ENCODE measurements at places on chromosomes 6 and 20.

- DNase-seq, result no peak
Observed at GRCh38 chr20:48834278-48834677, 6.5 kb upstream of the PREX1 start.

DNA sequence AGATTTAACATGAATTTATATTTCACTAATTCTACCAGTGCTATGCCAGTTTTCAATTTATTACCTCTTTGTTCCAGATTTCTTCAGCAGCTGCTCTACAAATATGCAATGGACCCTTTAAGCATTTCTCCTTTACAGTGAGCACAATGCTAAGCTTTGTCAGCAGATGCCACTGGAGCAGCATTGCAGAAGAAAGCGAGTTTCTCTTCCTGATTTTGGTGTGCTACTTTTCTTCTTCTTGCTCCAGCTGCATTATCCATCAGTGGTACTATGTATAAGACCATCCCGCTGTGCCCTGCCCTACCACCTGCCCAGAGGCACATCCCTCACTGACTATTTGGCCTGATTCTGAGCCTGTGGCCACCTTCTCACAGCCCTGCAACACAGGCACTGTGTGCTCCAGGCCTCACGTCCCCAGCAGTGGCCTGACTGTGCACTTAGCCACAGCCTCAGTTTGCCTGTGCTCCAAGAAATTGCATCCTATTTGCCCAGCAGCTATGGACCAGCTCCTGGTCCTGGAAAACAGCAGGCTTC, 84.1 kb downstream of the TNFAIP3 start:
- DNase-seq, result no peak

- DNase-seq, result no peak
Observed at GRCh38 chr6:138194287-138194686, 24.0 kb downstream of the PBOV1 start.

GRCh38 chr6:70520575-70520974, 46.2 kb upstream of the SDHAF4 start:
- peak; percentile 21 for DNase-seq

DNA sequence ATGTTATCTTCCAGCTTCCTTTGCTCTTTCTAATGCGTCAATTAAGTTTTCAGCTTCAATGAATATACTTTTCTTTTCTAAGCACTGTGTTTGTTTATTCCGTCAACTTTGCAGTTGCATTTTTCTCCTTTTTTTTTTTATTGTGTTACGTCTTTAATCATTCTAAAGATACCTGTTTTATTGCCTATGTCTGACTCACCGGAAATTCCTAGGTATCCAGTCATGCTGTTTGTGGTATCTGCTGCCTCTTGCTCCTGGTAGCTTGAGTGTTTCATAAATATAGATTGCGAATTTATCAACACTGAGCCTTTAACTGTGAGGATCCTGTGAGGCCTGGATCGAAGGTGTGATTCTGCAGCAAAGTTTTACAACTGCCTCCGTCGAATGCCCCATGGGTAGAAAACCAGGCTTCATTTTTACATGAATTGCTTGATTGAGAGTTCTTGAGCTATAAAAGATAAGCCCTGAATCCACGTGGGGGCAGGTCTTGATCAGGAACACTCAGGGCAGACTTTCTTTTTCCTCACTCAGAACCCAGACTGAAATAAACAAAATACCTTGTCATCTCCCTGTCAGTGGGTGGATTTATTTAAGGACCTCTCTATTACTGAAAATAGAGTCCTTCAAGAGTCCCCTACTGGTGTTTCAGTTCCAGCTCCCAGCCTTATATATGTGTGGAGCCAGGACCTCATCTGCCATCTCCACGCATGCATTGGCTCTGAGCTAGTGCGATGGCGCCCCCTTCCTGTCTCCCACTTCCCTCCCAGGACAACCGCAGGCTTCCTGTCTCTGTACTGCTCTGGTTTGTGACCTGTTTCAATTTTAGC, 60.1 kb upstream of the LRRC1 start:
- DNase-seq, result no peak

DNA sequence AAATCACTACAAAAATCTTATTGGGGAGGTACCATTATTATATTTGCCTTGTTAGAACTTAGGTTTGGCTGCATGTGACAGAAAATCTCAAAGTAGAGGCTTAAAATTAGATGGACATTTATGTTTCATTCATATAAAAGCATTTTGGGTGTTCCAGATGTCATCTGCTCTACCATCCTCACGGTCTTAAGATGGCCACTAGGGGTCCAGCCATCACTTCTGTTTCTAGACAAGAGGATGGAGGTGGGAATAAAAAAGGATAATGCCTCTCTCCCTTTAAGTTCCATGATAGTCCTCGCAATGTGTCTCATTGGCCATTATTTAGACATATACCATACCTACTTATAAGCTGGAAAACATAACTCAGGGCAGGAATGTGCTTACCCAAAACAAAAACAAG, 929.5 kb downstream of the KIF16B start:
- DNase-seq, result no peak

DNA sequence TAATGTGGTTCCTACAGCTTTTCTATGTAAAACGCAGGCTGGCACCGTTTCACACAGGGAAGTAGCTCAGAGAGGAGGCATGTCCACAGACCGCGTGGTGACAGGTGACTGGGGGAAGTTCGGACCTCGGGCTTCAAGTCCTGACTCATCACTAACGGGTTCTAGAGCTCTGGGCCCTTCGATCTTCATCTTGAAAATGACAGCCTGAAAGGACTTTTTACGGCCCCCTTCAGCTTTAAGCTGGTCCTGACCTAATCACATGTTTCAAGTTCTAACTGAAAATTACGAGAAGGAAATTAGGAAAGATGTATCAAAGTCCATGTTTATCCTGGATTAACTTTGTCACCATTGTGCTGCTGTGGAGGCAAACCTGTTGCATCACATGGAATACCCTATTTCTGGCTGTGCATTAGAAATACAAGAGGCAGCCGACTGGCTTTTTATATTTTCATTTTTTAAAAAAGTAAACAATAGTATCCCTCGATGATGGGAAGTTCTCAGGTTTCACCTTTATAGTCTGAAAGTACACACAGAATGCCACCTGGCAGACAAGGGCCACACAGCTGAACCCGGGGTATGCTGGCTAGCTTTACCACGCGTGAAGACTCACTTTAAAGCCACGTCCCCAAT, 2.0 kb downstream of the MAN1A1 start:
- no peak for DNase-seq

DNA sequence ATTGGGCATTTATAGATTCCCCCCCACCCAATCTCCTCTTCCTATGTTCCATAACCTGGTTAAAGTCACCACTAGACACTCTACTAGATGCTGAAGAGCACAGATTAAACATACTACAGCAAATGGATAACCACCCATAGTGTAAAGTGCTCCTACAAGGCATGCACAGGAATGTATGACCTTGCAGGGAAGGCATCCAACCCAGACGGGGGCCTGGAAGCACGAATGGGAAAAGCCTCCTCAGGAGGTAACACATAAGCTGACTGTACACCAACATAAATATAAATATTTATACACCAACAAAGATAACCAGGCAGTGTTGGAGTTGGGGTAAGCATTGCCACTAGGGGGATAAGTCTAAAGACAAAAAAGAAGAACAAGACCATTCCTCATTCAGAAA, 691.7 kb downstream of the GRIK2 start:
- DNase-seq, result no peak

DNA sequence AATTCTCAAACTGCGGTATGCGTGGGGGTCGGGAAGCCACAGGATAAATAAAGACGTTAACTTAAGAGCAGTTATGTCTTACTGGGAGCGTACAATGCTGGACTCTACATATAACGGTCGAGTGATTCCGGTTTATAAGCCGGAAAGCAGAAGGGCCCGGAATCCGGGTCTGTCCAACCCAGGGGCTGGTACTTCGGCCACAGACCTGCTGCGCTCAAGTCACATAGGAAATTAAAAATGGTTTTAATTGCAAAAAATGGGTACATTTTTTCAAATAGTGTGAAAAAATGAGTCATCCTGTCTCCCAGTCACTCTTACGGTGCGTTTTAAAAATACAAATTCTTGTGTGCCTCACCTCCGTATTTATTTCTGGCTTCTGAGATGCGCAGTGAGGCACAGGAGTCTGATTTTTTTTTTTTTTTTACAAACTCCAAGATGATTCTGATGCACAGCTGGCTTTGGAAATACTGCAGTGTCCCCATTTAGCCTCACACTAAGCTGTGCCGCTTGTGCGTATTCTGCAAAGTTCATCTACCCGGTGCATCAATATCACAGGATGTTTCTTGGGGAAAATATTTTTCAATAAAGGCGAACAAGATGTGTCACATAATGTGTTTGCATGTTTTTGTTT, 1.0 kb downstream of the PCIF1 start:
- DNase-seq, result no peak

GRCh38 chr6:1088492-1089001, 223.4 kb upstream of the FOXQ1 start:
- DNase-seq, result no peak

GRCh38 chr6:3752531-3753227, 1.2 kb upstream of the PXDC1 start:
- no peak for DNase-seq

DNA sequence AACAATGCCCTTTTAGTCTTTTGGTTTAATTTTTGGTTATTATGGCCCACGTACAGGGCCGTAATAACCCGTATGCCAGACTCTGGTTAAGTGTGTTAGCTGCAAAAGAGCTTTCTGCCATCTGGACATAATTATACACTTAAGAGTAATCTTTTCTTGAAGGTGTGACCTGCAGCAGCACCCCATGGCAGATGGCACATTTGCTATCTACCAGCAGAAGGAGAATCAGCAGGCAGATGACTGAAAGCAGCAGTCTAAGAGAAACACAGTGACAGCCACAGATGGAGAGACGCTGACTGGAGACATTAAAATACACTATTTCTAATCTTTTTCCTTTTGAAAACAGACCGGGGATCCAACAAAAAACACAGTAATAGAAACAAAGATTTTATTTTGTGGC, 18.7 kb downstream of the ASF1A start:
- peak; percentile 19 for DNase-seq

DNA sequence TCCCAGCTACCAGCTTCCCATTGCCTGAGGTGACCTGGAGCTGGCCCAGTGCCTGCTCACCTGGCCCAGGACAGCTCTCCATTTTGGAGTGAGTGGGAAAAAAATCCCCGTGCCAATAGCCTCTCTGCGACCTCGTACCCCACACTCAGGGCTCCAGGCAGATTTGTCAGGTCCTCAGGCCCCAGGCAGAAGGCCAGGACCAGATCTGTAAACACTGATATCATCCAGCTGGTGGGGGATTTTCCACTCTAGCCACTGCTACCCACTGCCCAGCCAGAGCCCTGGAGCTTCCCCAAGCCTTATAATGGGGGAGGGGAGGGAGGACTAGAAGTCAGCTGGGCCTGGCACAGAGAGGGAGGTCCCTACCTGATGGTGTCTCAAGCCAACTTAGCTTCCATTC, 1.3 kb upstream of the PGC start:
- no peak for DNase-seq

DNA sequence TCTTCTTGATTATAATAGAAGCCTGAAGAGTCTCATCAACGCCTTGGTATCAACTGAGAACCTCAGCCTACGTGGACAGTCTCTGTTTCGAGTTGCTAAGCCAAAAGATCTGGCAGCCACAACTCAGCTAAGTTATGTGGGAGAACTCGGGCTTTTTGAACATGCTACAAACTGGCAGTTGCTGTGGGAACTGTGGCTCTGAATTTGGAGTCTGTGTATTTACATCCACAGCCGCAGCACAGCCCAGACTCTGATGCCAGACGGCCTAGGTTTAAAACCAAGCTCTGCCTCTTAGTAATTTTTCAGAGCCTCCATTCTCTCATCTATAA, 35.8 kb downstream of the RIPOR2 start:
- DNase-seq, result no peak

DNA sequence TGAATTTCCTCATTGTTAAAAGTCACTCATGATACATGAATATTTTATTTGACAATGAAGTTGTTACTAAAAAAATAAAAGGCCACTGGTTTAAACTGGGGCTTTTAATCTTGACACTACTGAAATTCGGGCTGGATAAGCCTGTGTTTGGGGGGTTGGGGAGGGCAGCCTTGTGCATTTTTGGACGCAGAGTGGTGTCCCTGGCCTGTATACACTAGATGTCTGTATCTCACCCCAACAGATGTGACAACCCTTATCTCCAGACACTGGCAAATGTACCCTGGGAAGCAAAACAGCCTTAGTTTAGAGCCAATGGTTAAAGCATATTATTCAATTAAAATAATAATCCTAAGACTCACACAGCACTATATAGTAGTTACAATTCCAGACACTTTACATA, 24.8 kb downstream of the MAN1A1 start:
- DNase-seq, result no peak

DNA sequence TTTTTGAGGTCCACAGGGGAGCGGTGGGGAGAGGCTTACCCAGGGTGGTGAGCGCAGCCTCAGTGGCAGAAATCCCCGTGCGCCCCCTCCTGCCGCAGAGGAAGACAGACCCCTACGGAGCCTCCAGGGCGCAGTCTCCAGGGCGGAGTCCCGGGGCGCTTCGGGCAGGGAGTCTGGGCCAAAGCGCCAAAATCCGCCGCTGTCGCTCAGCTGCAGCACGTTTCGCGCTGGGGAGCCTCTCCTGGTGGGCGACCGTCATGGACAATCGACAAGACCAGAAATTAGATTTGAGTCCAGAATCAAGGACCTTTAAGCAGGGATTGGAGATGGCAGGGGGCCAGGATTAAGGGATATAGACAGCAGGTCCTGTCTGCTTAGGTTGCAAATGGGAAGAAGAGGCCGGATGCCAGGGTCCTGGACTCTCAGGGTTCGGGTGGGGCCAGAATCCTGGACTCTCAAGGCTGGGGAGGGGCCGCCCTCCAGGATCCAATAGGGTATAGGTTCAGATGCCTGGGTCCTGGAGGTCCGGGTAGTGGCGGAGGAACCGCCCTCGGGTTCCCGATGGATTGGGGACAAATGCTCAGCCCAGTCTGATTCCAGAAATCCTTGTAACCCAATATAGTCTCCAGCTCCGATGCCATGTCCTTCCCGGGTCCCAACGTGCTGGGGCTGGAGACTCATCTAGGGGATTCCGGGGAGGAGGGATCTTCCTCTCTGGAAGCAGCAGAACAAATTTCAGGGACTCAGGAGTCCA, 7.9 kb upstream of the HLA-E start:
- DNase-seq, result no peak

- no peak for DNase-seq
Observed at GRCh38 chr6:157265186-157265585, 58.1 kb downstream of the TMEM242 start.

DNA sequence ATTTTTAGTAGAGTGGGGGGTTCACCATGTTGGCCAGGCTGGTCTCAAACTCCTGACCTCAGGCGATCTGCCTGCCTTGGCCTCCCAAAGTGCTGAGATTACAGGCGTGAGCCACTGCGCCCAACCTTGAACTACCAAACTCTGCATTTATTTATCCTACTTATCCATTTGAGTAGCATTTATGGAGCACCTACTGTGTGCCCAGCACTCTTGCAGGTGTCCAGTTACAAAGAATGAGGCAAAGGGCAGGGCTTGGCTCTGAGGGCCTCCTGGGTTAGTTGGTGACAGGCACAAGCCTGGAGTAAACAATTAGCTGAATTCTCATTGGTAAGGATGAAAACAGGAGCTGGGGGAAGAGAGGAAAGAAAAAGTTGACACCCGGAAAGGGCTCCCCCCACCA, 93.4 kb upstream of the FOXP4 start:
- no peak for DNase-seq

DNA sequence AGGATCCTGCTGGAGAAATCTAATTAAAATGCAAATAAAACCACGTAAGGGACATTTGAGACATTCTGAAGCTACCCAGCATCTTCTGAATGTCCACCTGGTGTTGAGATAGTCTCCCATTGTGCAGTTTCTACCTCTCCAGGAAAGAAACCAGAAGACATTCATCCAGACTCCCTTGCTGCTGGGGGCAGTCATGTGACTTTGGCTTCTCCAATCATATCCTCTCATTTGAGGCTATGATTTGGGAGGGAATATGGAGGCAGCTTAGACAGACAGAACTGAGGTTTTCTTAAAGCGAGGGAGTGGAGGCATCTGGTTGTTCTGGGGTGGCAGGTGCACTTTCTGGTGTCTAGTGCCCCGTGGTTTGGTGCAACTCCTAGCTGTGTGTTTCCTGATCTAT, 315.2 kb upstream of the SULF2 start:
- no peak for DNase-seq
